ENCODE measurements at places on chromosomes 3 and 15.

- DNase-seq = no peak
- H3K4me3 ChIP-seq = no peak overlapping the region
- no peaks in the 10 kb centered on the region for H3K4me1 ChIP-seq
- no peak overlapping the region for H3K27ac ChIP-seq
- H3K36me3 ChIP-seq = no peaks in the 10 kb centered on the region
- no peaks in the 10 kb centered on the region for H3K27me3 ChIP-seq
Observed at GRCh38 chr3:11055496-11055895, 62.9 kb downstream of the SLC6A1 start.

DNA sequence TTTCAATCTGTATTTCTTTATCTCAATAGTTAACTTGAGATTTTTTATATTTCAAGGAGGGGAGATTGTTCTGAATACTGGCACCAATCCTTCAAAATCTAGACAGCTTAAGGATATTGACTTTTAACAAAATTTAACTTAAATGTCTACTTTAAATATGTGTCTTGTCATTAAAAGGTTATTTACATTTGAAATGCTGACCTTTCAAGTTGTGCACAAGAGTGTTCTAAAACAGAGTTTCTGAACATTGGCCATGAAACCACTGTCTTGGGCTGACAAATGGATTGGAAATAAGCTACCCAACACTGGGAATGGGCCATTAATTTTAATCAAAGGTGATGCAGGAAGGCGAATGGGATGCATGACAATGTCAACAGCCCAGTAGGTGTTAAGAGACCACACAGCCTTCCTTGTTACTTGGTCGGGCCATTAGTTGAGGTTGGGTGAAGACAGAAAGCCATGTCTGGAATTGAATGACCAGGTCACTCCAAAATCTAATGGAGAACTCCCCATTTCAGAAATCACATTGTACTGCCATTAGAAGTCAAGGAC is 128.5 kb downstream of the CDIN1 start:
- no peaks in the 10 kb centered on the region for H3K27me3 ChIP-seq
- H3K4me1 ChIP-seq = no peaks in the 10 kb centered on the region
- H3K27ac ChIP-seq = no peak overlapping the region
- no peak overlapping the region for H3K4me3 ChIP-seq
- no peak for DNase-seq

DNA sequence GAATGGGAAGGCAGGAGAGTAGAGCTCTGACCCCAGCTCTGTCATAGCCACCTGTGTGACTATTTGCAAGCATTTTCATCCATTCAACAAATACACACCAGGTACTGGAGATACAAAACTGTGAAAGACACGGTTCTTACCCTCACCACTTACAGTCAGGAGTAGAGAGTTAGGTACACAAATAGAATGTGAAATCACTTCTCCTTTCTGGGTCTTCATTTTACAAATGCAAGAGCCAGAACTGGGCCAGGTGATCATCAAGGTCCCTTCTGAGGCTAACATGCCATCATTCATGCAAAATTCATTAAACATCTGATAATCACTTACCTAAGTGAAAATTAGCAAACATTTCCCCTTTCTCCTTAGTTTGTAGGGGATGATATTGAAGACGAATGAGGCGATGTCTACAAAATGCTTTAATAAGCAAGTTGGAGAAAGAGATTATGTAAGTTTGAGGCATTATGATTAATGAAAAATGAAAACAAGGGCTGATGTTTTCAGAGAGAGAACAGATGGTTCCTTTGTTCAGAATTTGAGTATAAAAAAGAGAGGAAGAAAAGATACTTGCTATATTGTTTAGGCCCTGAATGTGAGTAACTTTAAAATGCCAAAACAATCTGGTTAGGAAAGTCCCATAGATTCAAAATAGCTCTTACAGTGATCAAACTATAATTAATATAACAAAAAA is 88.6 kb downstream of the LPP start:
- H3K4me3 ChIP-seq = no peak overlapping the region
- H3K27me3 ChIP-seq = no peaks in the 10 kb centered on the region
- no peak for DNase-seq
- no peaks in the 10 kb centered on the region for H3K36me3 ChIP-seq
- H3K27ac ChIP-seq = no peak overlapping the region

GRCh38 chr3:10594915-10595314 is 89.5 kb upstream of the ATP2B2 start:
- peak; percentile 24 for DNase-seq
- H3K27me3 ChIP-seq = peaks cover 29% of the 10 kb centered on the region
- no peaks in the 10 kb centered on the region for H3K4me1 ChIP-seq
- H3K4me3 ChIP-seq = no peak overlapping the region
- H3K36me3 ChIP-seq = no peaks in the 10 kb centered on the region

- H3K36me3 ChIP-seq = no peaks in the 10 kb centered on the region
- peaks cover 3% of the 10 kb centered on the region for H3K27me3 ChIP-seq
- H3K4me3 ChIP-seq = no peak overlapping the region
- no peak overlapping the region for H3K27ac ChIP-seq
- DNase-seq = no peak
Observed at GRCh38 chr3:124941771-124942170, 7.2 kb upstream of the MUC13 start.

GRCh38 chr15:20356444-20356910 is 185.1 kb downstream of the GOLGA6L6 start:
- no peaks in the 10 kb centered on the region for H3K36me3 ChIP-seq
- H3K27ac ChIP-seq = no peak overlapping the region
- H3K27me3 ChIP-seq = peaks cover 38% of the 10 kb centered on the region
- H3K4me1 ChIP-seq = no peaks in the 10 kb centered on the region
- H3K4me3 ChIP-seq = no peak overlapping the region
- DNase-seq = no peak
